AG04449 (cell line): ENCODE measurements at places on chromosomes 5 and 9.

- DNase-seq: no peak
These were observed 144.4 kb downstream of the KCTD16 start for GRCh38 chr5:144315026-144315425.

DNA sequence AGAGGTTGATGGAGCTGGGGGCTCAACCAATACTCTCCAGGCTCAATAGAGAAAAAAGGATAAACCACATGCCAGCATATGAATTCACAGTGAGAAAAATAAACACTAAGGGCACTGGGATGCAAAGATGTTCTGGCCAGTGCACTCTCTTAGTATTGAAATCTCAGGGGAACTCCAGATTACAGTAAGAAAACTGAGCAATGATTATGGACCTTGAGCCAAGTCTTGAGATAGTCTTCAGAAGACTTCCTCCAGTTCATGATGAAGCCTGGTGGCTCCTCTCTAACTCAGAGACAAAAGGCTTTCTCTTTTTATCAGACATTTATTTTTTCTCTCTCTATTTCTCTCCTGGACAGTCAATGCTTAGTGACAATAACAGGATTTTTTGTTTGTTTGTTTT, 139.8 kb upstream of the SPEF2 start:
- DNase-seq: no peak

GRCh38 chr5:143314659-143315058, 88.8 kb downstream of the NR3C1 start:
- DNase-seq: peak; percentile 66

DNA sequence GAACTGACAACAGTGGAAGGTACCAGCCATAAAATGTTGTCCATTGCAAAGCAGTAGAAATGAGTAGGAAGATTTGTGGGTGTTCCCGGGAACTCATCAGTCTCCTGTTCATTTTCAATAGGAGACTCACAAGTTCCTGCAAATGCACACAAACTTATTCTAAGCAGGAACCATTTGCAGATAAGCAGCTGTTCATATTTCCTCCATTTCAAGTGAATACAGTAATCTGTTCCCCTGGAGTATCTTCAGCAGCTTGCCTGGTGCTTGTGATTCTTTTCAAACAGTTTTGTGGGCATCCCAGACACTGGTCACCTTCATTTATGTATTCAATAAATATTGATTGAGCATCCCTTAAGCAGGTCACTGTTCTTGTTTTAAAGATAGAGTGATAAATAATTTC, 1315.5 kb upstream of the C9orf72 start:
- no peak for DNase-seq

DNA sequence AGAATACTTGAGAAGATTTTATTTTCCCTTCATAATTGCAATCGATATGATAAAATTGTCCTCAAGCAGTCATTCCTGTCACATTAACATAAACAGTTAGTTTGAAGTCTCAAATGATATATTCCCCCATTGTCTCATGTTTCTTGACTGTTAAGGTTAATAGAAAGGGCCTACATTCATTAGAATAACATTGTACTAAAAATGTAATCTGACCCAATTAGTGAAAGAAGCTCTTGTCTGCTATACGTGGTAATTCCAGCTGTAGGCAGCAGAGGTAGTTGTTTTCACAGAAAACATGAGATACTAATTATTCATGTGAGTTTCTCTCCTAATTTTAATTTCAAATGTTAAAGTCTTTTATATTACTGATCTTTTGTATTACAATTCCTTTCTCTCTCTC, 25.9 kb upstream of the AP3B1 start:
- DNase-seq: peak; percentile 16

DNA sequence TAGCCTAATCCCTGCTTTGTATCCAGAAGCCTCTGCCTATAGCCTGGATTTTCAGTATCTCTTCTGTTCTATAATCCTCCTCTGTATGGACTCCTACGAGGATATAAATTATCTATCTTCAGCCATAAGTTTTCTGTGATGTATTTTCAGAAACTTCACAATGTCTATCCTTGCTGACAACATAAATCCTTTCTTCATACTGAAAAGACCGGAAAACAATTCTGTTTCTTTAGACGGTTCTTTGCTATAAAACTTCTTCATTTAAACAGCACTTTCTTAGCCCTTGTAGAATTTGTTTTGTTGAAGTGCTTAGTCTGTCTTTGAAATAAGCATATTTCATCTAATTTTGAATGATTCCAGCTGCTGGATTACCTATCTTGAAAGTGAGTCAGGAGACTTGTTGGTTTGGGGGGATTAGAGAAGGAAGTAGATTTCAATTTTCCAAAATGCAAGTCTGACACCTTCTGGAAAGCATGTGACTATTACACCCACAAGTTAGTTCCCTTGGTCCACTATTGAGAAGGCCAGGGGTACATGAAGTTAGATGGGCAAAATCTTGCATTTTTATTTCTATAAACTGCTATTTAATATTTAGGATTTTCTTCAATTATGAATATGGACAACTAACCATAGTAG, 96.3 kb upstream of the RANBP3L start:
- no peak for DNase-seq

GRCh38 chr5:146751054-146751453, 127.5 kb downstream of the PPP2R2B start:
- DNase-seq: no peak

- no peak for DNase-seq
These were observed 68.2 kb upstream of the TBCA start for GRCh38 chr5:77844373-77844622.

DNA sequence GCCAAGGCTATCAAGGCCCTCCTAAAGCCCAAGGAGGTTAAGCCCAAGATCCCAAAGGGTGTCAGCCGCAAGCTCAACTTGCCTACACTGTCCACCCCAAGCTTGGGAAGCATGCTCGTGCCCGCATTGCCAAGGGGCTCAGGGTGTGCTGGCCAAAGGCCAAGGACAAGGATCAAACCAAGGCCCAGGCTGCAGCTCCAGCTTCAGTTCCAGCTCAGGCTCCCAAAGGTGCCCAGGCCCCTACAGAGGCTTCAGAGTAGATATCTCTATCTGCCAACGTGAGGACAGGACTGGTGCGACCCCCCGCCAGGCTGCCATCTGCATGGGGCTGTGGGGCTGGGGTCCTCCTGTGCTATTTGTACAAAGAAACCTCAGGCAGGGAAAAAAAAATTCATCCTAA, 3.3 kb downstream of the HOMER1 start:
- no peak for DNase-seq

GRCh38 chr9:93156475-93157008, 22.5 kb upstream of the NINJ1 start:
- no peak for DNase-seq

- no peak for DNase-seq
These were observed 25.8 kb upstream of the CARNMT1 start for GRCh38 chr9:75053869-75054268.

DNA sequence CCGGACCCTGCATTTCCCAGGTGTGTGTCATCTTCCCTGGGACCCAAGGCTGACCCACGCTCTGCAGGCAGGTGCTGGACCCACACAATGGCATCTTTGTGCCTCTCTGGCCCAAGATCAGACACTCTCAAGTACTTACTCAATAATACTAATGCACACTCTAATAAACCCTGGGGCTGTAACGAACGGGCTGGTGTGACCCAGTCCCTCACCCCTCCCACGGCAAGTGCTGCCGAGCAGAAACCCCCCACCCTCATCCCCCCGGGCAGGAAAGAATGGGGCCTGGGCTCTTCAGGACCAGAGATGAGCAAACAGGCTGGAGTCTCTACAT, 1.1 kb upstream of the OBP2B start:
- DNase-seq: no peak

- no peak for DNase-seq
These were observed 245.5 kb downstream of the HSPA4 start for GRCh38 chr5:133297293-133297692.

GRCh38 chr5:109038209-109038840, 290.6 kb downstream of the FER start:
- DNase-seq: no peak

GRCh38 chr5:143759396-143760130, 52.4 kb upstream of the HMHB1 start:
- DNase-seq: no peak

DNA sequence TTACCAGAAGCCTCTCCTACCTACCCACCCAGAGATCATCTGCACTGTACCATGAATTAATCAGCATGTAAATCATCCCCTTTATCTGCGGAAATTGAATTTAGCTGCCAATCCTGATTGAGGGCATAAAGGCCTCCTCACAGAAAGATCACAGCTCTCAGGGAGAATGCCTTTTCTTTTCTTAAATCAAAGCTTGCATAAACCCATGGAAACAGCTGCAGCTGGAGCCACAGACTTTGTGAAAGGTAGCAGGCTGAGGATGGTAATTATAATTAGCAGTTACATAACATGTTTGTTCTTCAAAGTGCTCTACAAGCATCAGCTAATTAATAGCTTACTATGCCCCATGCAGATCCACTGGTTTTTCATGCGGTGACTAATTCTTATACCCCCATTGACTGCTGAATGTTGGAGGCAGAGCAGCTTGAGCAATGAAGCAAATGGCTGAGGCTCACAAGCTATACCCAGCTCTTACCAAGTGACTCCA, 54.6 kb downstream of the SUSD1 start:
- no peak for DNase-seq

DNA sequence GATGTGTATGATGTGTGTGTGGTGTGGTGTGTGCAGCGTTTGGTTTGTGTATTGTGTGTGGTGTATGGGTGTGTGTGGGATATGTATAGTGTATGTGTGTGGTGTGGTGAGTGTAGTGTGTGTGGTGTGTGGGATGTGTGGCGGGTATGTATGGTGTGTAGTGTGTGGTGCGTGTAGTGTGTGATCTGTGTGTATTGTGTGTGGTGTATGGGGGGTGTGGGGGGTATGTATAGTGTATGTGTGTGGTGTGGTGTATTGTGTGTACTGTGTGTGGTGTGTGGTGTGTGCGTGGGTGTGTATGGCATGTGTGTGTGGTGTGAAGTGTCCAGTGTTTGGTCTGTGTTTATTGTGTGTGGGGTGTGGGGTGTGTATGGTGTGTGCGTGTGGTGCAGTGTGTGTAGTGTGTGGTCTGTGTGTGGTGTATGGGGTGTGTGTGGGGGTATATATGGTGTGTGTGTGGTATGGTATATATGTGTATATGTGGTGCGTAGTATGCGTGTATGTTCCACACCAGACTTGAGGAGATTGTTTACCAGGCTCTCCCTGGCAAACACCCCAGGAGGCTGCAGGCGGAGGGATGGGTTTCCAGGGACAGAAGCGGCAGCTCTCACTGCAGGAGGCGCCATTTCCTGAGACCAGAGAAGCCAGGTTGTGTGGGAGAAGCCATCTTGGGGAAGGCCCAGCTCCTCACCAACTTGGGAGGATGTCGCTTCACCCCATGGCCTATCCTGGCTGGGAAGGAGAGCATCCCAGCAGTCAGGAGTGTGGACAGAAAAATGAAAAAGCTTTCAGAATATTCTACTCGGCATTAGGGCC, 138.1 kb downstream of the NXNL2 start:
- no peak for DNase-seq

- no peak for DNase-seq
These were observed 6.4 kb downstream of the TMC1 start for GRCh38 chr9:72527801-72528195.

GRCh38 chr5:38259062-38259808, 876 bp downstream of the EGFLAM start:
- no peak for DNase-seq

DNA sequence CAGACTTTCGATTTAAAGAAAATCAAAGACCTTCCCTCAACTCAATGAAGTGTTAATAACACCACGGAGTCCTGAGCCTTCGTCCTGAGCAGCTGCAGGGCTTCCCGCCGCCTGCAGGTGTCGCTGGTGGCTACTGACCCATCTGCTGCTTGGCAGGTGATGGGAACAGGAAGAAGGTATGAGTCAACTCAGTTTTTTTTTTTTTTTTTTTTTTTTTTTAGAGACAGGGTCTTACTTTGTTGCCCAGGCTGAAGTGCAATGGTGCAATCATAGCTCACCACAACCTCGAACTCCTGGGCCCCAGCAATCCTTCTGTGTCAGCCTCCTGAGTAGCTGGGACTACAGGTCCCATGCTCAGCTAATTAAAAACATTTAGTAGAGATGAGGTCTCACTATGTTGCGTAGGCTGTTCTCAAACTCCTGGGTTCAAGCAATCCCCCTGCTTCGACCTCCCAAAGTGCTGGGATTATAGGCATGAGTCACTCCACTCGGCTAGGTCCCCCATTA, 185.7 kb upstream of the IL12B start:
- DNase-seq: no peak

DNA sequence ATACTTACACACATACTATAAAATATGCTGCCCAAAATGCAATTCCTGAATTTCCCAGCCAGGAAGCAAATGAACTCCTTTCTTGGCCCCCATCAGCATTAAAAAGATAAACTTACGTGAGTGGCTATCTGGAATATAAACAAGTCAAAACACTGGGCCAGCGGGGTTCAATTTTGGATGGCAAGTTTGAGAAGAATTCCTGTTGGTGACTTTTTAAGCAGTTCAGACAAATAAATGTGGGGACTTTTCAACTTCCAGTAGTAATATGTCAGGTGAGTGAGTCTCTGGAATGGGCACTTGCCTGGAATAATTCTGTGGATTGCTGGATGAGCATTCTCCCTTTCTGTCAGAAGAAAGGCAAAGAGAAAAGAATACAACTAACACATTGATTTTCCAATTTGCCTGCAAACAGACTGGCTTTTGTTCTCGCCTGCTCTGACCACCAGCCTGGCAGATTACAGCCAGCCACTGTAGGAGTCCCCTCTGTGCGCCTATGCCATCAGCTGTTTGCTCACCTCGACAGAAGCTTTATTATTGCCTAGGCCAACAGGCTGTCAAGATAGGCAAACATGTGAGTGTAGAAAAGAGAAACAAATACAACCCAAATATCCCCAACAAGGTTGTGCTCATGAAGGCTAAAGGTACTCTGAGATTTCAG, 78.6 kb downstream of the MRPS27 start:
- no peak for DNase-seq

DNA sequence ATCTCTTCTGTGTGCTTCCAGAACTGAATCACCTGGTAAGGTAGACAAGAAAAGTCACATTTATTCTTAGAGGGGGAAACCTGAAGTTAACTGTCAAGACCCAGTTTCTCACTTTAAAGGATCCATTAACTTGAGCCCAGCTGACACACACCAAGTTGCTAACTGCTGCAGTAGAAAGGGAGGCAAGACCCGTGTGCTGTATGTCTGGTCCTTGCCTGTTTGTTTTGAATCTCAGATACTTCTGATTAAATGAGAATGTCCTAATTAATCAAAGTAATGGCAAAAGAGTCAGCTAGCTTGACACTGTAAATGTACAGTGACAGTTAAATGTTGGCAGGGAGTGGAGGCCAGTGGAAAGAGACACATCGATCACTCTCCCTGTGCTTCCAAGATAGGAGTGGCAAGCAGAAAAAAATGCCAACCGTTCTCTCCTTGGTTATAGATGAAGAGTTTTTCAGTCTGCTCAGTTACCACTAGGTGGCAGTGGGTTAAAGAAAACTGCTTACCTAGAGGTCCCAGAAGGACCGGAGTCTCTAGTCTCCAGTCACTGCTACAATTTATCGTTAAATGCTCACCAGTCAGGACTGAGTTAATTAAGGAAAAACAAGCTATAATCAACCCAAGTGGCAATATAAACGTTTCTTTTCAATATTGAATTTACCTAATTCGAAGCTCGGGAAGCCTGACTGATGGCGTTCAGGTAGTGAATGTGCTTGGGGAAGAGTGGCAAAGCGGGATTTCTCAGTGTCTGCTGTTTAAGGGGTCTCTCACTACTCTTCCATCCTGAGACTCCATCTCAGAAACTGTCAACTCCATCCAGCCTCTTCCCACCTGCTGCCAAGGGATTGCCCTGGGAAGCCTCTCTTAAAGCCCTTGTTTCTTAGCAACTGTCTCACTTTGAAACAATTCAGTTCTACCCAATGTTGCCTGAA, 18.4 kb downstream of the LSM11 start:
- no peak for DNase-seq
